Choroid plexus epithelial cell (primary cell): ENCODE measurements at places on chromosomes 3 and 15.

DNA sequence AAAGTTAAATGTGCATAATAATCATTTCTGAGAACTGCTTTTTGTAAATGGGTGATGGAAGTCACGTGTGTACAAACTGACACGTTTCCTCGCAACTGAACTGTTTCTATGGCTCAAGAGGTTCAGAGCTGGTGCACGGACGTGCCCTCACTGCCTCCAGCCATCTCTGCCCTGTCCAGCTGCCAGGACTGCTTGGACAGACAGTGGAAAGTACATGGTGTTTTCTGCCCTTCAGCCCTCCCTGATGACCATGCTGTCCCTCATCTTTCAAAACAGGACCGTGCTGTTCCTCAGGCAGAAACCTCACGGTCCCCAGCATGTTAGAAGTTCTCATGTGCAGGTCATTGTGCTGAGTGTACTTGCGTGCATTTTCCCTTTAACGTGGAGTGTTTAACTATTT, 38.7 kb downstream of the GJD2 start:
- DNase-seq: no peak

- peak; percentile 78 for DNase-seq
Observed at GRCh38 chr3:105353485-105354161, 13.1 kb upstream of the ALCAM start.

DNA sequence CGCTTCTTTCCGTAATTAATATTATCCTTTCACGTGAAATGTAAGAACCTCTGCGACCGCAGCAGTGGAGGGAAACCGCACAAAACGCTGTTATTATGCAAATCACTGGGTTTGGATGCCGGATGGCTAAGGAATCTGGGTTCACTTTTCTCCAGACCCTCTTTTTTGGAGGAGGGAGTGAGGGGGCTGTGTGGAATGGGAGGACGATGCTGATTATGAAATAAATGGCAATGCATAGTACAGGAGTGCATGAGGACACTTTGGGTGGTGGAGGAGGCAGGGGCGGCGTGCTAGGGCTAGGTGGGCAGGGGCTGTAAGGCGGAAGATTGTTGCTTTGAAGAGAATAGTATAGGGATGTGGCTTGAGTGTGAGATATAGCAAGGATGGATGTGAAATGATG, 1.8 kb downstream of the CADM2 start:
- no peak for DNase-seq

DNA sequence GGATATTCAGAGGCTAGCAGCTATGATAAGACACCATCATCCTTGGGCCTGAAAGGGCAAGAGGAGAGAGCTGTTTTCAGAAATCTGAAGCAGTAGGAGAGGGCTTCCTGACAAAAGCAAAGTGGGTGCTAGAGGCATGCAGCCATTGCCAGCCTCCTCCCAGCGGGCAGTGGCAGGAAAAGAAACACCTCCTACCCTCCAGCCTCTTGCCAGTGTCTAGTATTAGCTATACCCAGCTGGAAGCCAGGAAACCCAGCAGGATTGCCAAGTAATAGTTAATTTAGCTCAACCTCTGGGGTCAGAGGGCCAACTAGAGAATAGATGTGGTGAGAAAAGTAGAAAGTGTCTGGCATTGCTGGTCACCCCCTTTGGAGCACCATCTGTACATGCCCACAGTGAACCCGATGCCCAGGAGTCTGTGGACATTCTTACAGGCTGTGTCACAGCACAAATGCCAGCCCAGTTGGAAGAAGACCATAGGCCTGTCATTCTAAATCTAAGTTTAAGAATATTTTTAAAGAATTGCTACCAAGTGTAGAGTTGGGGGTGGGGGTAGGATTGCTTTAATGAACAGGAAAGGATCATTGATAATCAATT, 85.3 kb downstream of the HCN4 start:
- DNase-seq: no peak

GRCh38 chr3:170809975-170810357, 60.0 kb downstream of the RPL22L1 start:
- peak; percentile 53 for DNase-seq

GRCh38 chr15:101242160-101242998, 9.5 kb downstream of the CHSY1 start:
- DNase-seq: peak; percentile 81

DNA sequence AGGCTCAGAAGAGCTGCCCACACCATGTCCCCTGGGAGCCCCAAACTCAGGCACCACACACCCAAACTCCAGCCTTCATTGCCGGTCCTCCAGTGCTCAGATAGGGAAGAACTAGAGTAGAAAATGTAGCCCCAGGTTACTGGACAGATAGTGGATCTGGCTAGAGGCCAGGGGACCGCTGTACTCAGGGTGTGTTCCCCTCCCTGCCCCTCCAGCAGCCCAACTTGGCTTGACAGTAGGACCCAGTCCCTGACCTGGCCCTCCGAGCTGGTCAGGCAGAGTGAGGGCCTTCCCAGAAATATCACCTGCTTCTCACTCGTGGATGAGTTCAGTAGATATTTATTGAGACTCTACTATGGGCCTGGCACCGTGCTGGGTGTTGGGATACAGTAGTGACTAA, 100.0 kb downstream of the CORO2B start:
- no peak for DNase-seq

DNA sequence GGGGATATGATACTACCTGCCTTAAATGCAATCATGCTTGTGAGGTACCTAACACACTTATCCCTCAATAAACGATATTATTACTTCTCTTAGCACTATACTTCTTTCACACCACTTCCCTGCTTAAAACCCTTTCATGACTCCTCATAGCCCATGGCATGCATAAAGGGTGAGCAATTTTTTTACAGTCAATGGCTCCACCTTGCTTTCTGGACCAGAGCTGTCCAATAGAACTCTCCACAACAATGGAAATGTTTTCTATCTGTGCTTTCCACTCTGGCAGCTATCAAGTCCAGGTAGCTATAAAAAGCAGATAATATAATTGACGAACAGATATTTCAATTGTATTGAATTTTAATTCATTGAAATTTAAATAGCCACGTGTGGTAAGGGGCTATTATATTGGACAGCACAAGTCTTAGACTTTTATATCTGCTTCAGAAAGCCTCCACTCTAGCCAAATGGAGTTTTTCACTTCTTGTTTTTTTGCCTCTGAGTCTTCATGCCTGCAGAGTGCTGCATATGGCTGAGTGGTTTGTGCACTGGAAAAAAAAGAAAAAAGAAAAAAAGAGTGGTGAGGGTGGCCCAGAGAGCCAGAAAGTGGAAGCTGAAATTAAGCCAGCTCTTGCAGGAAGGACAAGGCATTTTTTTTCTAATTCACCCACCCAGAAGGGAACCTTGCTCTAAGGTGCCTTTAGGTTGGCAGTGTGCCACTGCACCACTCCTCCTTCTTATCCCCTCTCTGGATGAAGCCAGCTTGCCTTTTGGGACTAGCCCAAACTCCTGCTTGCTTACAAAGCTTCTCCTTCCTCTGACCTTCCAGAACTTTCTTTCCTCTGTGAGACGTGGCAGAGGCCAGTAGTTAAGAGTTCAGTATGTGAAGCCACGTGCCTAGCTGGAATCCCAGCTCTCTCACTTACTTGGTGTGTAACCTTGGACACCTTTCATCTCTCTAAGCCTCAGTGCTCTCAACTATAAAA, 239.0 kb upstream of the LRTM1 start:
- peak; percentile 27 for DNase-seq

- no peak for DNase-seq
Observed at GRCh38 chr3:57826952-57827723, 71.0 kb downstream of the SLMAP start.

DNA sequence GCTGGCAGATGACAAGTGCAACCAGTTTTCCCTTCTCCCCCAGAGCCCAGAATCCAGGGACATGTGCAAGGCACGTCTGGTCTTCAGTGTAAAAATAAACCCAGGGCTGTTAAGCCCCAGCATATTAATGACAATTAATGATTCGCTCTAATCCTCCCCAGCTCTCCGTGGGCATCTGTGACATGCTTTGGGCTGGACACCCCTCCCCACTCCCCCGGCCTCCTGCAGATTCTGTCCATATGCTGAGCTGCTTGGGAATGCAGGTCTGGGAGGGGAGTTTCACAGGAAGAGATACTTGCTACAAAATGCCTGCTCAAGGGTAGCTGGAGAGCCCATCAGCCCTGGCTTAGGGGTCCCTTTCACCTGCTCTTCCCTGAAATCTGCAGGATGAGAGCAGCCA, 43.0 kb upstream of the NTRK3 start:
- DNase-seq: no peak

- no peak for DNase-seq
Observed at GRCh38 chr15:73991260-73991659, 835 bp downstream of the STOML1 start.

- peak; percentile 62 for DNase-seq
Observed at GRCh38 chr3:188212308-188212969, 58.5 kb downstream of the LPP start.
